ENCODE measurements at places on chromosomes 2 and 18. TPM values are rescaled to one million over a fixed set of nuclear protein-coding genes. Genes with fewer than 3 reads are reported as not detected.

The GALR1 gene
- 0.16 TPM for total RNA-seq

- no peaks in the 10 kb centered on the region for H3K36me3 ChIP-seq
- no peak overlapping the region for H3K27ac ChIP-seq
- H3K4me1 ChIP-seq: no peaks in the 10 kb centered on the region
- no peak overlapping the region for H3K4me3 ChIP-seq
- no peaks in the 10 kb centered on the region for H3K27me3 ChIP-seq
- no peak for DNase-seq
Measured at GRCh38 chr2:233604826-233605225, 12.6 kb upstream of the UGT1A8 start.

GRCh38 chr2:210399440-210400041, 77.0 kb downstream of the LANCL1 start:
- DNase-seq: no peak
- no peak overlapping the region for H3K4me3 ChIP-seq
- H3K4me1 ChIP-seq: no peaks in the 10 kb centered on the region
- H3K27ac ChIP-seq: no peak overlapping the region

DNA sequence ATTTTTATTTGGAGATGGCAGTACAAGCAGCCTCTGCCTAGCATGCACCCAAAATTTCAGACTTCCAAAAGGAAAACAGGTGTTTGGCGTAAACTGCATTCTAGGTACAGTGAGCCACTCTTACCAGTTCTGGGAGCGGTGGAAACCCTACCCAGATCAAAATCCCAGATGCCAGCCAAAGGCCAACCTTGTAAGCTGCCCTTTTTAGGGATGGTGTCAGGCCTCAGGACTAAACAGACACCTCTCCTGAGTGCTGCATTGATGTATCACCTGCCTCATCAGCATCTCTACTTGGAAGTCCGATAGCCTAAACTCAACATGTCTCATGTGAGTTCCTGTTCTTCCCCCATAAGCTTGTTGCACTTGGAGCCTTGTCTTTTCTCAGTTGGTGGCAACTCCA, 104.0 kb downstream of the MAP4K4 start:
- H3K4me1 ChIP-seq: peaks cover 26% of the 10 kb centered on the region
- no peaks in the 10 kb centered on the region for H3K27me3 ChIP-seq
- no peak overlapping the region for H3K4me3 ChIP-seq
- DNase-seq: no peak

DNA sequence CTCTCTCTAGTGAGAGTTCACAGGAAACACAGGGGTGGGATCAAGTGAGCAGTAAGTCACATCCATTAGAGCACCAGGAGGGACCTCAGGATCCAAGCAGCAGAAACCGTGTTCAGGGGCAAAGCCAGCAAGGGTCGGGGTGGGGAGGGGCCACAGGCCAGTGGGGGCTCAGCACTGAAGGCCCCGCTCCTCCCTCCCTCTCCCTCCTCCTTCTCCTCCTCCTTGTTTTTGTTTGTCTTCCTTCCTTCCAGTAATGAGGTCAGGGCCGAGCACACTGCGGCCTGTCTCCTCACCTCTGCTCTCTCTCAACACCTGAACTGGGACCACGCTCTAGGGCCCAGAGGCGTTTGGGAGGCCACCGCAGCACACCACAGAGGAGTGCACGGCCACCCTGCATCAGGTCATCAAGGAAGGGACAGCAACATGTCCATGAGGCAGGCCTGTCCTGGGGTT, 20.9 kb downstream of the MTERF4 start:
- H3K27me3 ChIP-seq: no peaks in the 10 kb centered on the region
- H3K36me3 ChIP-seq: no peaks in the 10 kb centered on the region
- no peak overlapping the region for H3K4me3 ChIP-seq
- H3K27ac ChIP-seq: peak overlapping the region; percentile 4

- H3K4me1 ChIP-seq: no peaks in the 10 kb centered on the region
- no peak for DNase-seq
- no peak overlapping the region for H3K27ac ChIP-seq
- H3K36me3 ChIP-seq: no peaks in the 10 kb centered on the region
- H3K27me3 ChIP-seq: no peaks in the 10 kb centered on the region
Measured at GRCh38 chr2:190417045-190417842, 9.1 kb downstream of the MFSD6 start.

- no peaks in the 10 kb centered on the region for H3K36me3 ChIP-seq
- no peak overlapping the region for H3K4me3 ChIP-seq
Measured at GRCh38 chr2:203600286-203600685, 65.2 kb upstream of the RAPH1 start.

DNA sequence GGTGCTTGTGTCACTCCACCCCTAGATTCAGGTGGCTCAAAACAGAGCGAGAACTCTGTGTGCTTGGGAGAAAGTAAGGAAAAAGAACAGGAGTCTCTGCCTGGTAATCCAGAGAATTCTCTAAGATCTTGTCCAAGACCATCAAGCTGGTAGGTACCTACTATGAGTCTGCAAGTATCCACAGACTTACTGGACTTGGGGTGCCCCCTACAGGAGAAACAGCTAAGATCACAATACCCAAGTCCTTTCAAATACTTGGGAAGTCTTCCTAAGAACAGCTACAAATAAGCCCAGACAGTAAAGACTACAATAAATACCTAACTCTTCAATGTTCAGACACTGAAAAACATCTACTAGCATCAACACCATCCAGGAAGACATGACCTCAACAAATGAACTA, 1143.6 kb upstream of the ACVR2A start:
- no peak for DNase-seq
- H3K4me3 ChIP-seq: no peak overlapping the region
- no peak overlapping the region for H3K27ac ChIP-seq

DNA sequence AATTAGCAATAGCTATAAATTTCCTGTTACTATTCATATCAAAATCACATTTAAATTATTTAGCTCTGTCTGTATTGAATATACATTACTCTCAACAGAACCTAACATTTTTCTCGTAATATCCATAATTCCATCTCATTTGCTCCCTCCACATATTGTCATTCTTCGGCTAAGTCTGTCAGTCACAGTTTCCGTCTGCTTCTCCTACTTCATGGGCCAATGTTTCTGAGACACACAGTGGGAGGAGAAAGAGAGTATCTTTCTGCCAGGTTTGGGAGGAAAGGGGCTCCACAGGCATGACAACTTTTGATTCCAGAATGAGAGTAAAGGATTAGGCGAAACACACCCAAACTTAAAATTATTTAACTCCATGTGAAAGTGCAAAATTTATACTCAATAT, 273.1 kb upstream of the SMIM21 start:
- no peaks in the 10 kb centered on the region for H3K36me3 ChIP-seq
- DNase-seq: no peak
- H3K4me1 ChIP-seq: no peaks in the 10 kb centered on the region
- H3K27me3 ChIP-seq: no peaks in the 10 kb centered on the region
- no peak overlapping the region for H3K4me3 ChIP-seq
- H3K27ac ChIP-seq: no peak overlapping the region
